ENCODE measurements at places on chromosomes 16 and 17.

DNA sequence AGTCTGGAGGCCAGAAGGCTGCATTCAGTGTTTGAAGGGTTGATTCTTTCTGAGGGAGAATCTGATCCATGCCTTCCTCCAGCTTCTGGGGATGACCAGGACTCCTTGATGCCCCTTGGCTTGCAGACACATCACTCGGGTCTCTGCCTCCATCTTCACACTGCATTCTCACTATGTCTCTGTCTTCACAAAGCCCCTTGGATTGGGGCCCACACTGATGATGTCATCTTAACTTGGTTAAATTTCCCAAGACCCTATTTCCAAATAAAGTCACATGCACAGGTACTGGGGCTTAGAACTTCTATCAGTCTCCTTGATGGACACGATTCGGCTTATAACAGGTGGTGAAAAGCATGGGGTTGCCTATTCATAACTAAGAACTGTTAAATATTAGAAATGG lies 112.1 kb upstream of the MYOCD start:
- no peak for DNase-seq

- DNase-seq = no peak
Observed at GRCh38 chr16:81008505-81008789, 1.4 kb downstream of the CENPN start.

GRCh38 chr16:12546918-12547607 lies 256.6 kb downstream of the CPPED1 start:
- DNase-seq = no peak

DNA sequence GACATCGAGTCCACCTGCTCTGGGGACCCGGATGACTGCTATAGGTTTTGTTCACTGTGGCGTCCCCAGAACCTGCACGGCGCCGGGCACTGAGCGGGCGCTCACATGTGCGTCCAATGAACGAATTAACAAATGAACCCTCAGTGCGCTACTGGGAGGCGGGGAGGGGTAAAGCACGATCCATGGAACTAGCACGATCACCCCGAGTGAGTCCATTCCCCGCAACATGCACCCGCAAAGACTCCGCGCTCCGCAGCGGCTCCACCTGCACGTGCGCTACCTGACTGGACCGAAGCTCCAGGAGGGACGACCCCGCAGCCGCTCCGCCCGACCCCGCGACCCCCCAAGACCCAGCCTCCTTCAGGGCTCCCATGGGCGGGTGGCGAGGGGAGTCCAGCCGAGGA lies 491 bp downstream of the TRAP1 start:
- DNase-seq = peak; percentile 32

DNA sequence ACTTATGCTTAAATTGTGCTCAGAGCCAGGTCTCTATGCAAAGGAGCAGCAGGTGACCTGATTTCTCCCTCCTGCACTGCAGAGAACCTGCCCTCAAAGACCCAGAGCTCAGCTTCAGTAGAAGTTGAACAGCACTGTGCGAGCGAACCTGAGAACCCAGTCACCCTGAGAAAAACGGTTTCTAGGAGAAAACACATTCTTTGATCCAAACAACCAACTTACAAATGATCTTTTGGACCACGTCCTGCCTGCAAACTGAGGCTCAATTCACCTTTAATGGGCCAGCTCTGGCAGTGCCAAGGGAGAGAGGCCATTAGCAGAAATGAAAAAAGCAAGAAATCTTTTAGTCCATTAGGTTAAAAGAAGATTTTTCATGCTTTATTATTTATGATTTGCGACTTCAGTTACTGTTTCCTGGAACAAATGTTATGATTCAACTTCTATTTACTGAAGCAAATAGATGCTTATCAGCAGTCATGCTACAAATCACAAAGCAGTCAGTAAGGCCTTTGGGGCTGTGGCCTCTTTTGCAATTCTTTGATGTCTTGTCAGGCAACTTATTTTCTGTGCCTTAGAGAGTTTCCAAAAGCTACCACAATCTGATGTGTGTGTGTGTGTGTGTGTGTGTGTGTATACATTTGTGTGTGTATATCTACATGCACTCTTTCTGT lies 65.7 kb upstream of the LRRC37A3 start:
- DNase-seq = no peak

- DNase-seq = no peak
Observed at GRCh38 chr16:22003195-22003594, 2.3 kb upstream of the PDZD9 start.

DNA sequence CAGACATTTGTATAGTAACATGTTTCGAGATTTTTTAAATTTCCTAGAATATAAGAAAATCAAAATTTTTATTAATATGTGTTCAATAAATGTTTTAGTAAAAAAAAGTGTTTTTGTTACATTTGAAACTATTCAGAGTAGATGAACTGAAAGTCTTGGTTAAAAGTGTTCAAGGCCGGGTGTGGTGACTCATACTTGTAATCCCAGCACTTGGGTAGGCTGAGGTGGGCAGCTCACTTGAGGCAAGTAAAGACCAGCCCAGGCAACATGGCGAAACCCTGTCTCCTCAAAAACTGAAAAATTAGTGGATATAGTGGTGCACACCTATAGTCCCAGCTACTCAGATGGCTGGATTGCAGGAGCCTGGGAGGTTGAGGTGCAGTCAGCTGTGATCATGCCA lies 16.8 kb upstream of the PHKG2 start:
- DNase-seq = no peak

DNA sequence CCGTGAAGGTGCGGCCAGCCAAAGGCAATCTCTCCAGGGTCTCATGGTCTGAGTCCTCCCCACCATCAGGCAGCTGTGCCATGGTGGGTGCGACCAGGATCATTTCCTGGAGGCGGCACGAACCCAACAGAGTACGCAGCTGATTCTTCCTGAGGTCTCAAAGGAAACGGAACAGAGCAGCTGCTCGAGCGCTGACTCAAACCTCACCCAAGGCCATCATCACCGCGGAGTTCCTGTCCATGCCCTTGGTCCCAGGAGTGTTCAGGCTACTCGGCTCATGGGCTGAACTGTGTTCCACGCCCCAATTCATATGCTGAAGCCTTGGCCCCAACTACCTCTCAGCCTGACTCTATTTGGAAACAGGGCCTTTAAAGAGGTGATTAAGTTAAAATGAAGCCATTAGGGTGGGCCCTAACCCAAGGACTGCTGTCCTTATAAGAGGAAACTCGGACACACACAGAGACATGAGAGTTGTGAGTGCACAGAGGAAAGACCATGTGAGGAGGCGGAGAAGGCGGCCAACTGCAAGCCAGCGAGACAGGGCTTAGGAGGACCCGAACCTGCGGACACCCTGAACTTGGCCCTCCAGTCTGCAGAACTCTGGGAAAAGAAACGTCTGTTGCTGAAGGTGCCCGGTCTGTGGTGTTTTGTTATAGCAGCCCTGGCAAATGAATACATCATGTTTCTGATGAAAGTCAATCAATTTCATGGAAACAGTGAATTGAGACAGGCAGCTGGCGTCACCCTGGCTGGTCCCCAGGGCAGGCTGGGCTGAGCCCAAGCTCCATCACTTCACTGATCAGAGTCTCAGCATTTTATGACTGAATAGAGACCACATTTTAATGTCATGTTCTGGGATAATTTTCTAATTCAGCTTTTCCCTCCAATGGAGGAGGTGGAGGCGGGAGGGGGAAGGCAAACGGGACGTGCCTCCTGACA lies 13.7 kb downstream of the MXRA7 start:
- no peak for DNase-seq

- no peak for DNase-seq
Observed at GRCh38 chr16:88404769-88405168, 22.0 kb downstream of the ZNF469 start.

GRCh38 chr17:43641416-43641815 lies 20.3 kb downstream of the MEOX1 start:
- no peak for DNase-seq

- DNase-seq = no peak
Observed at GRCh38 chr17:1590747-1591473, 28.3 kb upstream of the PITPNA start.

- peak; percentile 14 for DNase-seq
Observed at GRCh38 chr17:31549121-31549524, 157.6 kb downstream of the RAB11FIP4 start.

DNA sequence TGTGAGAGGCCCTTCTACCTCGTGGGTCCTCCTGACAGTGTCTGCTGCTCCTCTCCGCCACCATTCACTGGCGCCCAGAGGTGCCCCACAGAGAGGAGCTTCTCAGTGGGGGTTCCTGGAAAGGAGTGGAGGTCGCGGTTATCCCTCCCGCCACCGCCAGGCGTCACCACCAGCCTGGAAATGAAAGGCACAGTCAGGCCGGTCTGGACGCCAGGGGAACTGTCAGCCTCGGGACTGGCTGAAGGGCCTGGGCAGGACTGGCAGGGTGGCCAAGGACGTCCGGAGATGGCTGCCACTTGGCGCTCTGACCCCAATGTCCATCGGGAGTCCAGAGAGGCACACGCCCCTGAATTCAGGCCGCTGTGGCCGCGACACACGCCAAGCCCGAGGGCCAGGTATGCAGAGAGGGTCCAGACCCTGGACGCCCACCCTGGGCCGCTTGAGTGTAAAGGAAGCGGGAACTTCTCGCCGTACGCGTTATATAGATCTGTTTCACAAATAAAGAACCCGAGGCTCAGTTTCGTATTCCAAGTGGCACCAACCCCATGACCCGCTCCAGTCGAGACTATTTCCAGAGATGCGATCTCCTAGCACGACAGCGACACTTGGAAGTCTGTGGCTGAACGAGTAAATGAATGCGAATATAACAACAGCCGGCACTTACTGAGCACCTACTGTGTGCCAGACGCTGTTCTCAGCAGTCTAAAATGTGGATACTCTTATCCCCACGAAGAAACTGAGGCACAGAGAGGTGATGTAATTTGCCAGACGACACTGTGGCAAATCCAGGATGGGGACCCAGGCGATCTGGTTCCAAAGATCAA lies 7.6 kb upstream of the NXPH3 start:
- DNase-seq = peak; percentile 83

- DNase-seq = peak; percentile 67
Observed at GRCh38 chr17:40501499-40501911, at the start of gene TNS4. Gene TNS4, minus strand, starts transcription at chr17:40501623. Its CDS starts 5,198 bp downstream, at chr17:40496425.

Data from LoVo (cell line).